Astrocyte (in vitro differentiated cells and primary cell): ENCODE measurements at places on chromosomes 6 and 20. TPM values are rescaled to one million over a fixed set of nuclear protein-coding genes. Genes with fewer than 3 reads are reported as not detected.

The SLC32A1 gene
- total RNA-seq: not detected in 2 replicates

The SAMD5 gene
- 0.36 and 0.93 TPM in 2 replicates for total RNA-seq

The GTF2H4 gene
- 34.3 and 41.3 TPM in 2 replicates for total RNA-seq

The ZBTB12 gene
- total RNA-seq: 3.7 and 4.6 TPM in 2 replicates

The TAF4 gene
- 11.8 and 12.6 TPM in 2 replicates for total RNA-seq

The SCRT2 gene
- total RNA-seq: not detected in 2 replicates

The ANKEF1 gene
- 2.6 and 3.4 TPM in 2 replicates for total RNA-seq

The ABCC10 gene
- 37.2 and 40.8 TPM in 2 replicates for total RNA-seq

The TAB2 gene
- 81.8 and 85.7 TPM in 2 replicates for total RNA-seq

The IBTK gene
- 42.7 and 43.9 TPM in 2 replicates for total RNA-seq

The DSP gene
- total RNA-seq: 468 and 555 TPM in 2 replicates

The FKBP1C gene
- total RNA-seq: 0.32 and 0.58 TPM in 2 replicates

The GCM1 gene
- not detected in 2 replicates for total RNA-seq

The CDK5RAP1 gene
- 24.9 and 29.2 TPM in 2 replicates for total RNA-seq

The EEF1A1 gene
- 7,239 and 8,216 TPM in 2 replicates for total RNA-seq

DNA sequence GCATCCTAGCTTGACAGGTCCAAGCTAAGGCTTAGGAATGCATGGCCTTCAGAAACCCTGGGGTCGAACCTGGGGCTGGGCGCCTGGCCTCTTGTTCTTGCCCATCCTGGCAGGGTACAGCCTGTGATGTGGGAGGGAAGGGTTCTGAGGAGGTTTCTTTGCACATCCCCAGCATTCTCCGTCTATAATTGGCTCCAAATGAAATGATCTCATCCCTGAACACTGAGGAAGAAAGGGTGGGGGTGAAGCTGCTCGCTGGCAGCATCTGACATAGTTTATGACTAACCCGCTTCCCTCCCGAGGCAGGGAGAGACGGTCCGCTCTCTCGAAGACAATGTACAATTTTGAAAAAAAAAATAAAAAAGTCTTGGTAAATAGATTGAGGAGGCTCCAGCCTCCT, 67.1 kb upstream of the ZNFX1 start:
- peak; percentile 95 for DNase-seq

GRCh38 chr6:100465701-100466409, 1.1 kb upstream of the SIM1 start:
- DNase-seq: no peak

DNA sequence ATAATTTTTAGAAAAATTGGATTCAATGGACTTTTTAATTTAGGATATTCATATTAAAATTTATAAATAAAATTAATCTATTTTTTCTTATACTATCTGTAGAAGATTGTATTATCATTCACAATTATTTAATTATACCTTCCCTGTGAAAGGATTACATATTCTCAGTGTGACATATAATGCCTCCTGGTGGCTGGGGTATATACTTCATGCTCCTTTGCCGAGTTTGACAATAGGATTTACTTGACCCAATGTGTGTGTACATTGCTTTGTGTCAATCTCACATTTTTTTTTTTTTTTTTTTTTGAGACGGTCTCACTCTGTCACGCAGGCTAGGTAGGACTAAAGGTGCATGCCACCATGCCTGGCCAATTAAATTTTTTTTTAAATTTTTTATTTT, 230.0 kb upstream of the CHD6 start:
- no peak for DNase-seq

DNA sequence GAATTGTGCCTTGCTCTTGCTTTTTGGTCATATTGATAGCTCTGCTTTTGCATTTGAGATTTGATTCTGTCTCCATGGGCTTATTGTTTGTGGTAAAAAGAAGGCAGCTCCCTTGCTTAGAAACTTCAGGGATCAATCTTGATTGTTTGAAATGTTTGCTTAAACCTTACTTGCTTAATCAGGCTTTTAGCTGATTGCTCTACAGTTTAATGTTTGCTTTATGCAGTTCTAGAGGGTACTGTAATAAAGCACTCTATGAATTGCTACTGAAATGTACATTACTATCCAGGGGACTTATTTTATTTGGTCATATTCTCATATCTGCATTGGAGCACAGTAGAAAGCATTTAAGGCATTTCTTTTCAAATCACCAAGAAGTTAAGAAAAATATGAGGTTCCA, 545.4 kb upstream of the HS3ST5 start:
- DNase-seq: no peak

DNA sequence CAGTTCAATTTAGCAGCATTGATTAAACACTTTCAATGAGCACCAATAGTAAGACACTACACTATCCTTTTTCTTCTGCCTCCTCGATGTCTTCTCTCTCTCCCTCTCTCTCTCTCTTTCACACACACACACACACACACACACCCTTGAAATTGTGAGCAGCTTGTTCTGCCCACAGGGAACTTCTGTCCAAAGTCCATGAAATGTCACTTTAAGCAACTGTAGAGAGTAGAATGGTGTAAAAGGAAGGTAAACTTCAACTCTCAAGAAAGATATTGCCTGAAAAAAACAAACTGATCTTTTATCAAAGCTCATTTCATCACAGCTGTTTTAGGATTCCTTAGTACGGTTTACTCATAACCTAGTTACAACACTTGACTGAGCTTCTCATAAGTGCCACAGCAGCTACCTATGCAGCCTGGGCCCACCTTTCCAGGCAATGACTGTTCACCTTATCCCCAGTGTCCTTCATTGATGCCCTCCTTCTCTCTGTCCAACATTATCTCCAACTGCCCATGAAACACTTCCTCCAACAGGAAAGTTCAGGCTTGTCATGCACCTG, 107.0 kb downstream of the TNFRSF21 start:
- DNase-seq: no peak

GRCh38 chr6:157143171-157143889, 180.0 kb downstream of the TMEM242 start:
- DNase-seq: peak; percentile 97

DNA sequence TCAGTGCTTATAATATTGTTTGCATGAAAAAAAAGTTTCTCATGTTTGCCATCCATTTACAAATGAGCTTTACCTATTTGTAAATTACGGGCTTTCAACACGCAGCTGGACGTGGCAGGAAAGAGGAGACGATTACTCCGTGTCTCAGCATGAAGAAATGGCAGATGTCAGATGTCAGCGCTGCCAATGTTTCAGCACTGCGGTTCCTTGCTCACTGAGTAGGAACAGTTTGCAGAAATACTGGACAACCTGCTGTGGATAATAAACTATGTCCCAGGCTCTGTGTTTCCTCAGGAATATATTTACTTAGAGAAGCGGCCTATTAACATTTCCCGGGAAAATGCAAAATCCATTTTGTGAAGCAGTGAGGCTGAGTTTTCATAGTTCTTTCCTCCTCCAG, 22.7 kb downstream of the RAMACL start:
- no peak for DNase-seq

GRCh38 chr6:157054531-157054979, 268.8 kb downstream of the TMEM242 start:
- DNase-seq: no peak

- DNase-seq: no peak
Measured at GRCh38 chr6:110880651-110881050, 6.1 kb downstream of the AMD1 start.

- DNase-seq: no peak
Measured at GRCh38 chr6:3290931-3291211, 32.1 kb downstream of the PSMG4 start.

- DNase-seq: peak; percentile 83
Measured at GRCh38 chr6:108684771-108685329, 124.1 kb downstream of the FOXO3 start.

- no peak for DNase-seq
Measured at GRCh38 chr20:8829256-8829655, 239.6 kb upstream of the PLCB4 start.

DNA sequence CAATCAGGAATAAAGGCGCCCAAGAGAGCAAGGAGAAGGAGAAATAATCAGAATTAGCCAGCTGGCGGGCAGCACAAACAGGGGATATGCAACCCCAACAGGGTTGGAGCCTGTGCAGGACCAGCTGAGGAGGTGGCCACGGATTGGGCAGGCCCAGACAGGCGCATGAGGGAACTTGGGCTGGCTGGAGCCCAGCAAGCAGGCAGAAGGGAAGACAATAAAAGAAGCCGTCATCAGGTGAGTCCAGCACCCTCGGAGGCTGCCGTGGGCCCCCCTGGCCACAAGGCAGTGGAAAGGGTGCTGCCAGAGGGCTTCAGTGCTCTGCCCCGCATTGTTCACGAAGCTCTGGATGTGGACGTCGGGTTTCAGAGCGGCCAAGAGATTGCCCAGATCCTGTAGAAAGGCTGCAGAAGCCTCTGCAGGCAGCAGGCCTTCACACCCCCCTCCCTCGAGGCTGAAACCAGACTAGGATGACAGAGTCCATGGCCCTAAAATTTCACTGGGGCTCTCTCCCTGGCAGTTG, 28.4 kb upstream of the MAFB start:
- DNase-seq: no peak

DNA sequence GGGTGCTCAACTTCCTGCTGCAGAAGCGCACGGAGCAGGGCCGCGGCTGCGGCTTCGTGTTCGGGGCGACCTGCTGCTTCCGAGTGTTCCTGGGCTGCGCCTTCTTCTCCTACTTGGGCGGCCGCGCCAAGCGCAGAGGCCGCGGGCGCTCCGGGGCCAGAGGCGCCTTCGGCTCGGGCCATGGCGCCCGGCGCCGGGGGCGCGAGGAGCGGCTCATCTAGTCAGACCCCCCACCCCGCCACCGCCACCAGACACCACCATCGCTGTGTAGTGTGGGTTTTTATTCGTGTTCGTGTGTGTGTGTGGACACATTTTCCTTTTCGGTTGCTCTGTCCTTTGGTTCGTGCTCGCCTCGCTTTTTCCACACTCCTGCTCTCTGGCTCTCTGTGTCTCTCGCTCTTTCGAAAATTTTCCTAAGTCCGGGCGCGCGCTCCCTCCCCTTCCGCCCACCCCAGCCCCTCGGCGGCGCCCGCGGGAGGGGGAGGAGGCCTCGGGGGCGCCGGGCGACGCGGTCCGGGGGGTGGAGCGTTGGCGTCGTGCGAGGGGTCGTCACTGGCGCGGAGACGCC, 38.1 kb downstream of the GNAS start:
- DNase-seq: peak; percentile 69

GRCh38 chr6:79878142-79878748, 69.1 kb downstream of the ELOVL4 start:
- DNase-seq: no peak

DNA sequence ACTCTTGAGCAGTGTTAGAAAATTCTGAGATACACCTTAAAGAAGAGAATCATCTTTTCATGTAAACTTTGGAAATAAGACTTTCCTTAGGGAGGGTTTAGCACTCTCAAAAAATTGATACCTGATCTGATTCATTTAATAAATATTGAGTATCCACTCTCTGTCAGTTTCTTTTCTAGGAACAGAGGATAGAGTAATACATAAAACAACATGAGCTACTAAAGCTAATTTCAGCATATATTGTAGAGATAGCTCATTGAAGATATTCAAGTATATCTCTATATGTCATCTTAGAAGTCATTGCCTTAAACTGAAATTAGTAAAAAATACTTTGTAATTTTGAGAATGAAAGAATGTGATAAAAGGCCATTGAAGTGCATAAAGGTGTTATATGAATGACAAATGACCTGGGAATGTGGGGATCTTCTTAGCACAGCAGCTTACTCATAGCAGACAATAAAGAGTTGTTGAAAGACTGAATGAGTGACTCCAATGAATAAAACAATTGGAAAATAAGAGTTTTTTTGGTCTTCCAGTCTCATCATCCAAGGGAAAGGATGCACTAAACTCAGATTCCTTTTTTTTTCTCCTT, 29.2 kb downstream of the RHAG start:
- DNase-seq: no peak

- peak; percentile 97 for DNase-seq
Measured at GRCh38 chr6:16319813-16320532, 81.6 kb downstream of the GMPR start.

DNA sequence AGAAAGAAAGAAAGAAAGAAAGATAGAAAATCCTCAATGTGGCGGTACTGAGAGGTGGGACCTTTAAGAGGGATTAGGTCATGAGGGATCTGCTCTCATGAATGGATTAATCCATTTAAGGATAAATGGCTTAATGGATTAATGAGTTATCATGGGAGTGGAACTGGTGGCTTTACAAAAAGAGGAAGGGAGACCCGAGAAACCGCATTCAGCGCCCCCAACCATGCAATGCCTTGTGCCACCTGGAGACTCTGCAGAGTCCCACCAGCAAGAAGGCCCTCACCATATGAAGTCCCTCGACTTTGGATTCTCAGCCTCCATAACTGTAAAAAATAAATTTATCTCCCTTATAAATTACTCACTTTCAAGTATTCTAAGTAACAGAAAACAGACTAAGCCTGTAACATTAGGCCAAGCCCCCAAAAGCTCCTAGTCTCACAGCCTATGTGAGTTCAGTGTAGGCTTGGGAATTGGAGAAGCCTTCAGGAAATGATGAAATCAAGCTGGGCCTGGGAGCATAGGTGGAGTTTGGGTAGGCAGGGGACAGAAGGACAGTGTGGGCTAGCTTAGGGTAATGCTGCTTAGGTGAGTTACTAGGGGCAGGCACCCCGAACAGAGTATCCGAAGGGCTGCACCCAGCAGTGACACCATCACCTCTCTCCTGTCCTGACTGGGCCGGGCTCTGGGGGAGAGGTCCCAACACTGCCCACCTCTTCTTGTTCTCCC, 36.2 kb upstream of the RNF24 start:
- DNase-seq: no peak

DNA sequence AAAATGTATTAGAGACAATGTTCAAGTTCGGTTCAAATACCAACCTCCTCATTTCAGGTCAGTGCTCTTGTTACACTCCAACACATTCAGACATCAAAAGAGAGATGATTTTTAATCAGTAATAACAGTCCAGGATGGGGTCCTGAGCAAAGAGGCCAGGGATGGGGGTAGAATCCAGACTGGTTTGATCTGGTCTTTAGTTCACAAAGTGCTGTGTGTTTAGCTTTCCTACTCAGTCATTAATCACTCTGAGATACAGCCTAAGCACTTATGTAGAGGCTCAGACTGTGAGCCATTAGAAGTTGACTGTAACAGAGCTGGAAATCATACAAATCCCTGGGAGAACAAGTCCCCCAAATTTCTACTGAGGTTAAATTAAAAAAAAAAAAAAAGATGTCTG, 241.6 kb downstream of the PTPRK start:
- peak; percentile 41 for DNase-seq

- no peak for DNase-seq
Measured at GRCh38 chr20:25277051-25277801, 29.3 kb downstream of the PYGB start.

DNA sequence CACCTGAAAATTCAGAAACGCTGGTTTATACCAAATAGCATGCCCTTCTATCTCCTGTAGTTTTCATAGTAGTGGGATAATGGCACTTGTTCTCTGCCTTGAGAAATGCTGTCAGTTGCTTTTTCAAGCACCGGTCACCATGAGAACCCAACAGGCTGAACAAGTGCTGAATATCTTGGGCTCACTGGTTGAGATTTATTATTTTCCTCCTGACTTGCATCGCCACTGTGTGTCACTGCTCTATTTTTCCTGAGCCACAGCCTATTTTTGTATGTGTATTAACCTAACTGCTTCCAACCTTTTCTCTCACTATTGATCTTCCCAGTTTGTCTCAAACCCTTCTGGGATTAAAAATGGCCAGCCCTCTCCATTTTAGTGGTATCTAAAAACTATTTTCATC, 71.9 kb downstream of the OPN5 start:
- DNase-seq: no peak

- DNase-seq: peak; percentile 37
Measured at GRCh38 chr6:1436334-1437306, 47.2 kb downstream of the FOXF2 start.
